ENCODE measurements at places on chromosomes 11 and 22. TPM values are rescaled to one million over a fixed set of nuclear protein-coding genes. Genes with fewer than 3 reads are reported as not detected.

The ANGPTL5 gene
- 60.3 TPM for total RNA-seq

The HPS4 gene
- total RNA-seq = 49.1 TPM

The ZP1 gene
- not detected for total RNA-seq

The OR4C3 gene
- total RNA-seq = not detected

The HBB gene
- total RNA-seq = not detected

The ELMOD1 gene
- total RNA-seq = 0.11 TPM

The PNPLA5 gene
- total RNA-seq = 0.13 TPM

The OR8D4 gene
- 0.32 TPM for total RNA-seq

The SEC14L3 gene
- total RNA-seq = not detected

The TRPM5 gene
- not detected for total RNA-seq

The RAB39A gene
- not detected for total RNA-seq

The HEPACAM gene
- not detected for total RNA-seq

The OR51B2 gene
- total RNA-seq = not detected

The PLAAT4 gene
- 27.4 TPM for total RNA-seq

The TRIM49 gene
- not detected for total RNA-seq

The MAJIN gene
- total RNA-seq = not detected

The KCNE3 gene
- 1.2 TPM for total RNA-seq

The CTR9 gene
- 41.4 TPM for total RNA-seq

The TNNI2 gene
- total RNA-seq = not detected

The ZNRF3 gene
- 4.2 TPM for total RNA-seq

The NLRP14 gene
- total RNA-seq = 0.13 TPM

The MYO7A gene
- 0.22 TPM for total RNA-seq

The ADAMTS8 gene
- not detected for total RNA-seq

The CALCA gene
- 0.22 TPM for total RNA-seq

The DYNC2H1 gene
- 86.5 TPM for total RNA-seq

The PSMD13 gene
- 97.3 TPM for total RNA-seq

The BRMS1 gene
- 38.0 TPM for total RNA-seq

The OR10D3 gene
- under 0.01 TPM for total RNA-seq

The MRGPRE gene
- 0.78 TPM for total RNA-seq

The GRAMD1B gene
- total RNA-seq = 7.2 TPM

The OR2AG1 gene
- under 0.01 TPM for total RNA-seq

The SLC25A18 gene
- total RNA-seq = not detected

The MMP27 gene
- not detected for total RNA-seq

The LIF gene
- 1.0 TPM for total RNA-seq

The BET1L gene
- total RNA-seq = 22.0 TPM

The C22orf15 gene
- 1.9 TPM for total RNA-seq

The SPDYC gene
- total RNA-seq = not detected

The CHRDL2 gene
- total RNA-seq = not detected

The ARL14EP gene
- total RNA-seq = 51.6 TPM

The INPP5J gene
- total RNA-seq = not detected
